CD4-positive, alpha-beta T cell (primary cell): ENCODE measurements at places on chromosomes 11 and 22.

DNA sequence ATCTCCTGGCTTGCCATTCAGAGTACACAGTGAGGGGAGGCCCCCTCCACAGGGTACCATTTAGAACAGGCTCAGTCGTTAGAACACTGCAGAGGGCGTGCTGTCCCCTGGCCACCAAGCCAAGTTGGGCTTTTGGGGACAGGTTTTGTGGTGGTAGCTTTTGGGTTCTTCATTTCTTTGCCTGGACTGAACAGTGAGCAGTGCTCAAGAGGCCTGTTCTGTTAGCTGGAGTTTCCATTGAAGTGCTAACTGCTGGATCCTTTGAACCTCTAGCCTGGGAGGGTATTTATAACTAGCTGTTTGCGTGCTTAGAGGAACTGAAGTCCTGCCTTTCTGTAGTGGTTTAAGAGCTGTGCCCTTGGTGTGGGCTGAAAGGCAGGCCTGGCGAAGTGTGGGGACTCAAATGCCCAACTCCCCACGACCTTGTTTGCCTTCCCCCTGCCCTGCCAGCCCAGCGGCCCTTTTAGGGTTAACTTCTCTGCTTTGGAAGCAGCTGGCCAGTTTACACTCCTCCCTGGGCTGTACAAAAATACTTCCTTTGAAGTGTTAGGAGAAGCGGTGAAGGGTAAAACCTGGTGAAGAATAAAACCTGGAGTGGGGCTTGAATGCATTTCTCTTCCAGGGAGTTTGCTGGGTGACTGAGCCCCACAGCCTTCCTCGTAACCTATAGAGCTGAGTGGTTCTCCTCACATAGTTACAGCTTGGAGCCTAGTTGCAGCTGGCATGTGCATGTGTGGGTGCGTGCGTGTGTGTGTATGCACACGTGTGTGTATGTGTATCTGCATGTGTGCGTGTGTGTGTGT lies 34.6 kb downstream of the ZNRF3 start:
- DNase-seq, result no peak

DNA sequence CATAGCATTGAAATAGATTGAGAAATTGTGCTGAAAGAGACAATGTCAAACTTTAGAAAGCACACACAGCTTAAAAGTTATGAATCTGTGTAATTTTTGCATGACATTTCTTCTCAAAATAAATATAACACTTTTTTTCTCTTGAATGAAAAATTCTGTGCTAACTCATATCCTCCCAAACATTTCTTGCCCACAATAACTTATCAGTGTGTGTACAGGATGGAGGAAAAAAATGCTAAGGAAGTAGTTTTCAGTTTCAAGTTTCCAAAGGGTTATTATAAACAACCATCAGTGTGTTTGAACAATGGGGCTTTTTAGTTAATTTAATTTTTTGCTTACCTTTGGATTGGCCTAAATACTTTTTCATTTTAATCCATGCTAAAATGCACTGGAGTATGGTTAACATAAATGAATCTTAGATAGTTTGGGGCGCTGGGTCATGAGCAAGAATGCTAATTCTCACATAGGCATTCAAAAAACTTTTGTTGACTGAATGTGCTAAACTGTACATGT lies 82.9 kb upstream of the ARHGAP20 start:
- DNase-seq, result no peak

GRCh38 chr22:49294656-49295464 lies 532.8 kb downstream of the BRD1 start:
- DNase-seq, result no peak

DNA sequence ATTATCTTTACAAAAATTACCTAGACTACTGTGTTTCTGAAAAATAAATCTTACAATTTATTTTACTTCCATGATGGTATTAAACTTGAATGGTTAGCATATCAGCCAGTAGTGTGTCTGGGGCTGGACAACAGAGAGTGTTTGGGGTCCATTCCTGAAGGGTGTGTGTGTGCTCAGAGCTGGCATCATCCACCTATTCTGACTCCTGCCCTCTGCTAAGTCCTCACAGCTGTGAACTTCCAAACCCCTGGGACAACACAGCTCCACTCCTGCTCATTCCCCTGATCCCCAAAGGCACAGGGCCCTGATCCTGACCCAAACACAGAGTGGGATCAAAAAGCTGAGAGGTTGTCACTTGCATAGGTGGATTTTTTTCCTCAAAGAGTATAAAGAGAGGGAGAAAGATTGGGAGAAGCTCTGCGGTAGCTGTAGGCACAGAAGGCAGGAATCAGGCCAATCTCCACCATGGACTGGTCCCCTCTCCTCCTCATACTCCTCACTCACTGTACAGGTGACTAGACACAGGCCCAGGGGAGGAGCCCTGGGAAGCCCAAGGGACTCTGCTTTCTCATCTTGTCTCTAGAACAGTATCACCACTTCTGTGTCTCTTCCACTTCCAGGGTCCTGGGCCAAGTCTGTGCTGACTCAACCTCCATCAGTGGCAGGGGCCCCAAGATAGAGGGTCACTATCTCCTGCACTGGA lies 55.7 kb upstream of the TOP3B start:
- no peak for DNase-seq

DNA sequence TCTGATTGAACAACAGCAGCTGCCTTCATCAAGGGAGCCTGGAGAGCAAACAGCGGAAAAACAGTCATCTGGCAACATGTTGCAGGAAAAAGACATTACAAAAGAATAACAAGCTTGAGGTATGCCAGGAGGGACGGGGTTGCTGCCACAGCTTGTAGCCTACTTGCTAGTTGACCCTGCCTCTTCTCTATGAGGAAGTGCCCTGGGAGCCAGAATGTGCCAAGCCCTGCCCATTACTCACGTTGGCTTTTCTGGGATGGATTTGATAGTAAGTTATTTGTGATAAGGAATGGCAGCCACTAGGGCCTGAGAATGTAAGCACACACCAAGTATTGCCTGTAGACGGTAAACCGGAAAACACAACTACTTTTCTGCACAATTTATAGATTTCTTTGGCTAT lies 113.5 kb upstream of the KIRREL3 start:
- DNase-seq, result no peak

DNA sequence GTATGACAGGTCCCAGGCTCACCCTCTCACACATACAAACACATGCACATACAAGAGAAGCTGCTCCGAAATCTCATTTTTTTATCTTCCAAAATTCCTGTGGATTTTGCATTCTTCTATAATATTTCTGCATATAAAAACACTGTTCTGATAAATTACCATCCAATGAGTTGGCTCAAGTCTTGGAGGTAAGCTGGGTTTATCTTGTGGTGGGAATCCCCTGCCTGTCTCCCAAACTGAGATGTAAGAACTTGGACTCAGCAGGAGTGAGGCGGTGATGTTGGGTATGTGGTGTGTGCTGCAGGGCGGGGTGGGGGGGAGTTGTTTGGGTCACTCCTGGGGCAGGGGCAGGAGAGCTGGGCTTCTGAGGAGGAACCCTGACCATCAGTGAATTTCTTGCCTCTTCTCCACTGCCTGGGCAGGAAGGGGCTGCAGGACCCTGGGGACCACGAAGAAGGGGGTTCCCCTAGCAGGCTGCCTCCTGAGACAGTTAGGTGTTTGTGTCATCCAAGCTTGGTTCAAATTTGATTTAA lies 6.8 kb upstream of the P2RY6 start:
- DNase-seq, result no peak

DNA sequence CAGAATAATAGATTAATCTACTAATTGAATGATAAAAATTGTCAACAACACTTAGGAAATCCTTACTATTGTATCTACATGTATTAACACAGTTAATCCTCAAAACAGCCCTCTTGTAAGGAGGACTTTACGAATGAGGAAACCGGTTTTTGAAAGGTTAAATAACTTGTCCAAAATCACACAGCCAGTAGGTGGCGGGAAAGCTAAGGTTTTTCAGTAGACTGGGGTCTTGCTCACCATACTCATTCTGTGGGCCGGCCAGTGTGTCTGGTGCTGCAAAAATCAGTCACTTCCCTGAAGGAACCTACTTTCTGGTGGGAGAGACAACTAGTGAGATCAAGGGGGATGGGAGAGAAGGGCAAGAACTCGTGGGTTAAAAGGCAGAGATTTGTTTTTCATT lies 3.8 kb downstream of the DCPS start:
- no peak for DNase-seq

DNA sequence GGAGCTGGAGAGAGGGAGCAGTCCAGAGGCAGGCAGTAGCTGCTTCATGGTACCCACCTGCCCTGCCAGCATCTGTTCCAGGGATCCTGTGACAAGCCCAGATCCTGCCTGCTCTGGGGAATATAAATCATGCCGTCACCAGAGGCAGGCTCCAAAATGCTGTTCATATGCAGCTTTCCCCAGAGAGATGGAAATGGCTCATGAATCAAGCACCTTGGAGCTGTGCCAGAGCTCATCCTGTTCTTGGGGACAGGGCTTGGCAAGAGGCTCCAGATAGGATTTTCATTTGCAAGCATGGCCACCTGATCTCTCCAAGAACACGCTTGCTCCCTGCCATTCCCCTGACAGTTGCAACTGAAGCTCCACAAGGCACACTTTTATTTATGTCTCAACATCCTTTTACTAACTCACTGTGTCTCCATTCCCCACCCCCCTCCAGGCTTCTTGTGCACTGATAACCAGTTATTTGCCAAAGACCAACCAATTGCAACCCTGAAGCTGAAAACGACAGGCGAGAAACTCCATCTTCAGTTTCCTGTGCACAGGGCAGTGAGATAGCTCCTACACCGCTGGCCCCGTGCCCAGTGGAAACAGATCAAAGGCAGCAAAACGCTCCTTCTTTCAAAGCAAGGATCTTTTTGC lies 115.8 kb upstream of the PITPNB start:
- no peak for DNase-seq

- DNase-seq, result no peak
These were observed 277.7 kb downstream of the CADM1 start for GRCh38 chr11:115226556-115226955.

- no peak for DNase-seq
These were observed 6.8 kb upstream of the GGA1 start for GRCh38 chr22:37601540-37602442.

- no peak for DNase-seq
These were observed 24.0 kb downstream of the PISD start for GRCh38 chr22:31637891-31638618.

- no peak for DNase-seq
These were observed 6.9 kb downstream of the RAB6A start for GRCh38 chr11:73753938-73754337.

- DNase-seq, result peak; percentile 20
These were observed 1.0 kb downstream of the FJX1 start for GRCh38 chr11:35619116-35619854.

- DNase-seq, result no peak
These were observed 4.6 kb upstream of the BIRC3 start for GRCh38 chr11:102312667-102313066.

DNA sequence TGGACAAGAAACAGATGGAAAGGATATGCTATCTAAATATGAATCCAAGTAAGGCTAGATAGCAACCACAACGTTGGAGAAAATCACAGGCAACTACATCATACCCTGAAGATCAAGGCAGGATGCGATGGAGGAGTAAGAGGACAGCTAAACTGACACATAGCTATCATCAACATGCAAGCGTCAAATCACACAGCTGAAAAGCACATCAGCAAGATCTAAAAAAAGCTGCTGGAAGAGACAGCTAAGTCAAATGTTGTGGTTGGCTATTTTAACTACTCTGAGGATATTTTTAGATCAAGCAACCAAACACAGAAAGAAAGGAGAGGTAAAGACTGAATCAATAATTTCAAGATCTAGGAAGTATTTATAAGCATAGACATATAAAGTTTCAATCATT lies 466.9 kb downstream of the BRD1 start:
- DNase-seq, result no peak

- DNase-seq, result no peak
These were observed 16.9 kb upstream of the CLMP start for GRCh38 chr11:123211981-123212380.

- no peak for DNase-seq
These were observed 473.8 kb downstream of the OPCML start for GRCh38 chr11:133058501-133058900.

- DNase-seq, result no peak
These were observed 931.5 kb downstream of the NTM start for GRCh38 chr11:132301900-132302299.

GRCh38 chr11:126619516-126619915 lies 264.0 kb downstream of the ST3GAL4 start:
- no peak for DNase-seq
